ENCODE measurements at places on chromosomes 12 and 14.

DNA sequence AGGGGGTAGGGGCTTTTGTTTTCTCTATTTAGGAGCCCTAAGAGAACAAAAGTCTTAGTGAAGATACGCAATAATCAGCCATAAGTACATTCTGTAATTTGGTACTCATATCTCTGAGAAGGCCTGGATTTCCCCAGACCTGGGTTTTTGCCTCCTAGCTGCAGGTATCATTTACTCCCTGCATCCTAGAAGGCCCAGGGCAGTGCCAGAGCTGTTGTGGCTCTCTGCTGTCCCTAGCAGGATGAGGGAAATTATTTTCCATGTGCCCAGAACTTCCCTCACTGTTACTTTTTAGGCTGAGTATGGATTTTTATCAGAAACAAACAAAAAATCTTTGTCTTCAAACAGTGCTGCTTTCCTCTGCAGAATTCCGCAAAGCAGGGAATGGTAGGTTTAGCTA lies 192.5 kb upstream of the SYT1 start:
- no peak for DNase-seq

DNA sequence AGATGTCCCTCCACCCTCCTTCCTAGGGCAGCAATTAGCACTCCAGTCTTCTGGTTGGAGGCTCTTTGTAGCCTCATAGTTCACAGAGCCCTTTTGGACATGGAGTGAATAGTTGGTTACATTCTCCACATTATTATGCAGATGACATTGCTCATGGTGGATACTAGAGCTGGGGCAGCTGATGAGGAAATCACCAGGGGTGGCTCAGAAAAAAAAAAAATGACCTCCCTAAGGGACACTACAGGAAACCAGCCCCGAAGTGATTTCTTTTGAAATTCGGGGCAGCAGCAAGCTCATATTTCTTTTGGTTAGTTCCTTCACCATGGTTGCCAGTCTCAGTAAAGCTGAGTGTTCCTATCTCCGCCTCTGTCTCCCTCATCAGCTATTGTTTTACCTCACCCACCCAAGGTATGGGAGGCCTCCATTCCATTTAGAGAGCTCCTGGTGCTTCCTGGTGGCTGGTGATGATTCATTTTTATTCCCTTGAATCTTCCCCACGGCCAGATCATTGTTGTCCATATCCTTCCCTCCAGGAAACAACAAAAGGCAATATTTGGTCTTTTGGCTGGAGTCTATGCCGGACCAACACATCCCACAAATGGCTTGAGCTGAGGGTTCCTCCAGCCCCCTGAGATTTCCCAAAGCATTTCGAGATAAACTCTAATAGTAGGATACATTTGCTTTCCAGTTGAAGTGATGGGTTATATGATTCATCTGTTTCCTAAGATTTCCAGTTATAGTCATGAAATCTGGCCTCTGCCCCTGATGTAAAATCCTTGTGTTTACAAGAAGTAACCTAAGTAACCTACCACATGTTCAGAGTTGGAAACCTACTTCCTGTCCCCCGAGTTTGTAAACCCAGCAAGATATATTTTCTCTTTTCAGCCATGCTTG lies 56.2 kb upstream of the NID2 start:
- DNase-seq: peak; percentile 35

GRCh38 chr12:99138393-99138792 lies 493.3 kb downstream of the APAF1 start:
- no peak for DNase-seq

DNA sequence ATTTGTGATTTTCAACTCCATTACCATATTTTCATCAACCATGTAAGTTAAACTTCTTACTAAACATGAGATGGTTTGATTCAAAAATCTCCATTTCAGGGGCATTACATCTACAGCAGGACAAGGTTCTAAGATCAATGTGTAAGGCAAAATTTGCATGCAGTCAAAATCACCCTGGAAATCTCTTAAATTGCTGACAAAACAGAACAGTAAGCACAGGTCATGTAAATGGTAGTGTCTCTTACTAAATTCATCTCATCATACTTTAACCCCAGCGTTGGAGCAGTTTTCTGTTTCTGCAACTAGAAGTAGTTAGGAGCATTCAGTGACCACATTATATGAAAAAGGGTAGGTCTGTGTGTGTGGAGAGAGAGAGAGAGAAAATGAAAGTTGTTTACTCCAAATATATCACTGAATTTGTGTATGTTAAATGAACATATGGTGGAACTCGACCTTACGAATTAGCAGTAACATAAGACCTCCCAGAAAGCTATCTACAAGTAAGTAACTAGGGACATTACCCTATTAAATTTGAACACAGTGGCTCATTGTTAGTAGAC lies 227.5 kb downstream of the SSPN start:
- DNase-seq: no peak

GRCh38 chr12:15417691-15418090 lies 95.4 kb downstream of the PTPRO start:
- DNase-seq: no peak

DNA sequence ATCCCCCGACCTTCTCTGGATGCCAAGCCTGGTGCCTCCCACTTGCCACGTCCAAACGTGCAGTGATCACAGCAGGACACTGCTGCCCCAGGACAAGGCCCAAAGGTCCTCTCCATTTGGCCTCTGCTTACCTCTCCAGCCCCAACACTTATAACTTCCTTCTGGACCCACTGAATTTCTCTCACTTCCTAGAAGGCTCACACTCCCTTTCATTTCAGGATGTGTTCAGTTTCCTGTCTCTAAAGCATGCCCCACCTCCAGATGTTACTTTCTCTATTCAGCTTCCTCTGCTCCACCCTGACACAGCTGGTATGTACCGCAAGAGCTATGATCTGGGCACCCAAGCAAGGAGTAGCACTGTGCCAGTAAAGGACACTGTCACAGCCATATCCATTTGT lies 33.0 kb downstream of the CDKL1 start:
- DNase-seq: peak; percentile 34

All from H4 (cell line).